ENCODE measurements at places on chromosomes 11 and 22.

DNA sequence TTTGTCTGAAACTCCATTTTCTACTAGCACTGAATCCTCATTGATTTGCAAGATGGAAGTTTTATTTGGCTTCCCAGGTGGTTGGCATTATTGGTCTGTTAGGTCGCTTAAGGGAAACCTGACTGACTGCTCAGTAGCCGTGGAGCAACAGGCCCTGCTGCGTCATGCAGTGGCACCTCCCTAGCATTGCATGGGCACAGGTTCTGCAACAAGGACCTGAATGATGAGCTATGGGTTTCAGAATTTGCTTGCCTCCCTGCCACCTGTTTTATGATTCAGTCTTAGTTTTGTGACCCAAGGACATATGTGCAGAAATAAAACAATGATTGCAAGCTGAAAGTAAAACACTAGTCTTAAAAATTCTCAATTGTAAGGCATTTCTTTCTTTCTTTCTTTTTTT, 128.5 kb downstream of the SLC1A2 start:
- DNase-seq, result no peak

- no peak for DNase-seq
These were observed 7.2 kb upstream of the TRABD start for GRCh38 chr22:50178471-50178864.

GRCh38 chr11:8127447-8127846, 41.4 kb downstream of the RIC3 start:
- no peak for DNase-seq

GRCh38 chr22:37633089-37633624, 6.3 kb upstream of the SH3BP1 start:
- no peak for DNase-seq

GRCh38 chr22:22786301-22787115, 101.1 kb upstream of the IGLL5 start:
- no peak for DNase-seq

Measured in astrocyte (in vitro differentiated cells and primary cell).